ENCODE measurements at places on chromosomes 7 and 10. TPM values are rescaled to one million over a fixed set of nuclear protein-coding genes. Genes with fewer than 3 reads are reported as not detected.

DNA sequence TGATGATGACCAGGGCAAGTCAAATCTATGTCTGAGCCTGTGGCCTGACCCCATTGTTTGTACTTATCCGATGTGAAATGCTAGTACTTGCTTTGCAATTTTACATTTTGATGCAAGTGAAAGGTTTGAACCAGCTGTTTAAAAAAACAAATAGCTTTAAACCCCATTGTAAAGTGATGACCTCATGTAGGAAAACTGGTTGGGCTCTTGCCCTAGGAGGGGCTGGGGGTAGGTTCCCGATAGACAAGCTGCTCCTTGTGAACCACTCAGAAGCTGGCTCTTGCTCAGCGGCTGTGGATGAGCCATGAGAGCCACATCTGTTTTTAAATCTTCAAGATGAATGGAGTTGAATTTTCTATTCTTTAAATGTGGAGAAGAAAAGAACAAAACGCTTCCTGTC is 185.3 kb downstream of the WDR11 start:
- no peak for DNase-seq

GRCh38 chr7:155274633-155275355 is 22.9 kb upstream of the INSIG1 start:
- no peak for DNase-seq

GRCh38 chr10:121267236-121268003 is 330.8 kb downstream of the FGFR2 start:
- no peak for DNase-seq

GRCh38 chr10:33134011-33134751 is 176.2 kb upstream of the ITGB1 start:
- DNase-seq: peak; percentile 21

DNA sequence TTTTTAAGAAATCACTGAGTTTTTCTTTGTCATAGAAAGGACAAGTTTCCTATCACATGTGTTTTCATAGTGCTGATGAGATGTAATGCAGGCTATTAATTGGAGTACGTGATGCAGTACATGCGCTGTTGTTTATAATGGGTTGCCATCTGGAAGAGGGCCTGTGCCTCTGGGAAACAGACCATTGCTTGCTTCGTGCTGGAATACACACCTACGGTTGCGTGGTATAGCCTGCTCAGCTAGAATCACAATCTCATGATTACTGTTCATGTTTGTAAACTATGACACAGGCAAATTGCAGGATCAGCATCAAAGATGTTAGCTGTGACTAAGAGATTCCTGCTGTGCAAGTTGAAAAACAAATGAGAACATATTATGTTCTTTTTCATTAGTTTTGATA is 107.2 kb upstream of the STEAP1B start:
- DNase-seq: no peak

DNA sequence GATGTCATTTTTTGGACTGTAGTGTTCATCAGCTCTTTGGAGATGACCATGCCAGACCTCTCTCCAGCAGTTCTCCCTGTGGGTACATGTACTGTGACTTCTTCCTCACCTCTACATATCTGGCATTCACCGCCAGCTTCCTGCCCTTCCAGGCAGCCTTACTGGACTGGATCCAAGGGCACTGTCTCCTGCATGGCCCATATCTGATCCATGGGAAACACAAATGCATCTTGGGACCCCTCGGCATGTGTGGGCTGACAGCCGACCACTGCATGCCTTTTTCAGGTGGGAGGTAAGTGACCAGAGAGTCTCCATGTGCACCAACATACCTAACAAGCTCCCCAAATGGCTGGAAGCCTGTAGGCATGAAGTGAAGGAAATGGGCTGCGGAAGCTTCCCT is 3.9 kb upstream of the BLVRA start:
- no peak for DNase-seq

DNA sequence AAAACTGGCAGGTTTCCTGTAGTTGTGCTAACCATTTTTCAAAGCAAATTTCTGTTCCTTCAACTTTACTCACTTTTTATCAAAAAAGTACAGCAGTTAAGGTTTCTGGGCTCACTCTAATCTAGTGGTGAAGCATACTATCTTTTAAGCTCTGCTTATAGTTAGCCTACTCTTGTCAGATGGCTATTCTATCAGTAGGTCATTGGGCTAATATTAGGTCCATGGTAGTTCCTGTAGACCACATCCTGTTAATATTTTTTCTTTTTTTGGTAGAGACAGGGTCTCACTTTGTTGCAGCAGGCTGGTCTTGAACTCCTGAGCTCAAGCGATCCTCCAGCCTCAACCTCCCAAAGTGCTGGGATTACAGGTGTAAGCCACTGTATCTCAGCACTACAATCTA is 27.9 kb upstream of the NRCAM start:
- no peak for DNase-seq

GRCh38 chr7:11747715-11748485 is 84.1 kb downstream of the THSD7A start:
- DNase-seq: no peak

DNA sequence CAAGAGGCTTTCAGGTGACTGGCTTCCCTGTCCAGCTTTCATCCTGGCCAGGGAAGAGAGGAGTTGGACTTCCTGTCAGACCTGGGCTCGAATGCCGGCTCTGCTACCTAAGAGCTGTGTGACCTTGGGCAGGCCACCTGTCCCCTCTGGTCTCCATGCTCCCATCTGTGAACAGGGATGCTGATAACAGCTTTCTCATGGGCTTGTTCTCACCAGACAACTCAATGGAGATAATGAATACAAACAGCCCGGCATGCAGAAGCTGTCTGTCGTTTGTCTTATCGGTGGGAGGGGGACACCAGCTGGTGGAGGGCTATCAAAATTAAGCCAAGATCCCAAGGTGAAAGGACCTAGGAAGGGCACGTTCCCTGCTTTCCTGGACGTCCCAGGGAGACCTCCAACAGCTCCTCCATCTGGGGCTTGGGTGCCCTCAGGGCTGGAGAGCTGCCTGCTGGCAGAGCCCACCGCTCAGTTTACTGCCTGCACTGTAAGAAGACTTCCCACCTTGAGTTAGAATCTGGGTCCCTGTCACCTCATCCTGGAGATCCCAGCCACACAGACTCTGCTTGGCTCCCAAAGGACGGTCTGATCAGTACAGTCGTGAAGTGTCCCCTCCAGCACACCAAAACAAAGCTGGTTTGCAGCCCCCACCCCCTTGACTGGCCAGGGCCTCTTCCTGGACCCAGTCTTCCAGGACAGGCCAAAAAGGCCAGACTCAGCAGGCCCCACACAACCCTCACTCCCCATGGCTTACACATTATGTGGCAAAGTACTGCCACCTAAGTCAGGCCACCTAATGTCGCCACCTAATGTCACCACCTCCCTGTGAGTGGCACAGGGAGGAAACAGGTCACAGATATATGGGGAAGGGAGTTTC is 40.9 kb downstream of the PPIF start:
- peak; percentile 12 for DNase-seq

GRCh38 chr10:79202188-79203013 is 133.6 kb downstream of the ZMIZ1 start:
- peak; percentile 39 for DNase-seq

Gene AQP1
- total RNA-seq: 0.44 TPM

Gene TMEM139
- total RNA-seq: 0.34 TPM

Gene ACTR3C
- total RNA-seq: 10.1 TPM

Gene PRSS2
- total RNA-seq: not detected
